ENCODE measurements at places on chromosomes 5 and 9.

GRCh38 chr5:154291917-154292316 lies 101.4 kb downstream of the GALNT10 start:
- DNase-seq, result no peak

DNA sequence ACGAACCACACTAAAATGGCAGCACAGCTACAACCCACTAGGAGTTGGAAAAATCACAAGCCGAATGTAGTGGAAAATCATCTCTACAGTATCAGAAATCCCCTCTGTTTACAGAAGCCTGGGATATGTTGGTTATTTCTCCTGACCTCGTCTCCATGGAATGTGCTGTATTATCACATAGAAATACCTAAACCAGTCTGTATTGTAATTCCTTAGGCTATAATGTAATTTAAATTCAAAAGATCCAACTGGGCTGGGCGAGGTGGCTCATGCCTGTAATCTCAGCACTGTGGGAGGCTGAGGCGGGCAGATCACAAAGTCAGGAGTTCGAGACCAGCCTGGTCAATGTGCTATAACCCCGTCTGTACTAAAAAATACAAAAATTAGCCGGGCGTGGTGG lies 244.8 kb upstream of the MPDZ start:
- peak; percentile 30 for DNase-seq

DNA sequence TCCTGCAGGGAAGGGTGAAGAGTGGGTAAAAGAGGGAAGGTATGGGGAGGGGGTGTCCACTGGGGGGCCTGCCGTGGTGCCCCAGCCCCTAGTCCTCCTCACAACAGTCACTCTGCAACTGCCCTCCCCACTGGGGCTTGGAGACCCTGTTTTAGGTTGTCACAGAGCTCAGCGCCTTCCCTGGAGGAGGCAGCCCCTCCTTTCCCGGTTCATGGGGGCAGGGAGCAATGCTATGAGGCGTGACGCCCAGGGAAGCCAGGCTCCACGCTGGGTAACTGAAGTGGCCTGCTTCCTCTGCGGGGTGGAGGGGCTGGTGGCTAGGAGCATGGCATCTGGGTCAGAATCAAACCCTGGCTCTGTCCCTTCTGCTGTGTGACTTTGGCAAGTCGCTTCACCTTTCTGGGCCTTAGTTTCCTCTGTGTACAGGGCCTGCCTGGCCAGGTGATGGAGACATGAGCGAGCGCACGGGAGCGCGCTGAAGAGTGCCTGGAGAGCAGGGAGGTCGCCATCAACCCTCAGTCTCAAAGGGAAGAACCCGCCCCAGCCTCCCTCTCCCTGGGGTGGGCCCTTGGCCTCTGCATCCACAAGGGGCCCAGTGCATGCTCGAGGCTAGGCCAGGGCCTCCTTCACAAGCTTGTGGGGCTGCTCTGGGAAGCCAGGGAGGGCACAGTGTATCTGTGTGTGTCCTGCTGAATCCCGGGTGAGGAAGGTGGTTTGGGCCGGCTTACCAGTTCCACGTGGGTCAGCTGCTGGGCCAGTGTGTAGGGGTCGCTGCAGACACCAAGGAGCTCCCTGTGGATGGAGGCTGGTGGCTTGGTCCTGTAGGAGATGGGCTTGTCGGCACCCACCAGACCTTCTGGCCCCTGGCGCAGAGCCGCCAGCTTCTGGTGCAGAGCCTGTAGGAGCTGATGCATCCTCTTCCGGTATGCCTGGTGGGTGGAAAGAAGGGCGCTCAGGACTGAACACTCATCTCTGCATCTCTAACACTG lies 56.4 kb upstream of the RNF130 start:
- DNase-seq, result no peak

GRCh38 chr5:33381243-33381642 lies 59.5 kb upstream of the TARS1 start:
- DNase-seq, result no peak

- DNase-seq, result no peak
Observed at GRCh38 chr5:85538362-85538761, 1079.4 kb upstream of the COX7C start.

- DNase-seq, result peak; percentile 62
Observed at GRCh38 chr9:19117039-19117716, 10.1 kb downstream of the PLIN2 start.

DNA sequence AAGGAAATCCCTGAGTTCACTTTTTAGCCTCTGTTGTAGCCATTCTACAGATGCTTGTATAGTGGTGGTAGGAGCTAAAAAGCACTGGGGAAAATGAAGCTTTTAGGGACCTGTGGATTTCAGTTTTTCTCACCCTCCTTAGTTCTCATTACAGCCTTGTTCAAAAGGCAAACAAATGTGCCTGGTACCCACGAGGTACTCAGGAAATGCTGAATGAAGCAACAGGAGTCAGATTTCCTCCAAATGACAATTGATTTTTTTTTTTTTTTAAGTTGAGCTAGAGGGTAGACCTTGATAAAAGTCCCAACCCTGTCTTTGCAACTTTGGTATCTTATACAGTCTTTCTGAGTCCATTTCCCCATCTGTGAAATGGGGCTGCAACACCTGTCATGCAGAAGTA lies 21.3 kb upstream of the TMOD1 start:
- DNase-seq, result no peak

GRCh38 chr5:66143473-66144073 lies 527 bp upstream of the SREK1 start:
- peak; percentile 6 for DNase-seq

- peak; percentile 83 for DNase-seq
Observed at GRCh38 chr5:68287976-68288706, 72.6 kb downstream of the PIK3R1 start.

DNA sequence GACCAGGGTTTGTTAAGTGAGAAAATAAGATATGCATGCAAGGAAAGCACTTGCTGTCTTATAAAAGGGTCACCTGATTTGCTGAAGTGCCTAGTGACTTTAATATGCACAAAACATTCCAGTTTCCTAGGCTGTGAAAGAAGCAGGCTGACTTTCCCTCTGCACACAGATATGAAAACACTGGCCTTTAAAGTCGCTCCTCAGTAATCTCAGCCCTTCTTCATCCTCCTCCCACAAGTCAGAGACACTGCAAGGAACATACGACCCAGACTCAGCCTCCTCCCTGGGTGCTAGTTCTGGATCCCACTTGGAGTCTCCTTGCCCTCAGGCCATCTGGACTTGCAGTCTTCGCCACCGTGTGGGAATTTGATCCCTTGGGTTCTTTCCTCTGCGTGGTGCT lies 166.1 kb downstream of the CFAP90 start:
- no peak for DNase-seq

DNA sequence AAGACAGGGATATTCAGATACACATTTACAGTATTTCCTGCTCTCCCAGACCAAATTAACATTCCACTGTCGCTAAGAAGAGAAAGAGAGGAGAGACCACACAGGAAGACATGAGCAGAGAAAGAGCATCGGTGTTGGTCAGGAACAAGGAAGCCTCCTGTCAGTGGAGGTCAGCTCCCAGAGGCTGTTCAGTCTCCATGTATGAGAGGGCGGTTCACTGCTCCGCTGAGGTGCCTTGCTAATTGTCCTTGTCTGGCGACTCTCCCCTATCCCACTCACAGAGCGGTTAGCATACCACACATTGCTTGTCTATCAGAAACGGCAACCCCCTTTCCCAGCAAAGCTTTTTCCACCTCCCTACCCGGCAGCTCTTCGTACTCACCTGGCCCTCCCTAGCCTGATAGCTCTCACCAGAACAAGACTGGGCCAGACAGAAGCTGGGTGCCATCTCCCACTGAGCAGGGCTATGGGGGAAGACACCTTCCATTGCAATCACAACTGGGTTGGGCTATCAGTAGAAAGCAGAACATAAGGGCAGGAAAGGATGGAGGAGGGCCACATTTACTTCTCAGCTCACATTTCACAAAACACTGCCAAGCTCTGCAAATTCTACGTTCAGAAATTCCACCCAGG lies 58.6 kb upstream of the LMNB1 start:
- peak; percentile 40 for DNase-seq

GRCh38 chr5:154892369-154892771 lies 33.9 kb downstream of the CNOT8 start:
- DNase-seq, result no peak

- peak; percentile 48 for DNase-seq
Observed at GRCh38 chr9:20884985-20885593, 146.4 kb downstream of the HACD4 start.

- DNase-seq, result peak; percentile 92
Observed at GRCh38 chr5:154757814-154758406, 2.7 kb downstream of the LARP1 start.

- DNase-seq, result no peak
Observed at GRCh38 chr5:14362491-14362890, 219.1 kb upstream of the OTULINL start.

DNA sequence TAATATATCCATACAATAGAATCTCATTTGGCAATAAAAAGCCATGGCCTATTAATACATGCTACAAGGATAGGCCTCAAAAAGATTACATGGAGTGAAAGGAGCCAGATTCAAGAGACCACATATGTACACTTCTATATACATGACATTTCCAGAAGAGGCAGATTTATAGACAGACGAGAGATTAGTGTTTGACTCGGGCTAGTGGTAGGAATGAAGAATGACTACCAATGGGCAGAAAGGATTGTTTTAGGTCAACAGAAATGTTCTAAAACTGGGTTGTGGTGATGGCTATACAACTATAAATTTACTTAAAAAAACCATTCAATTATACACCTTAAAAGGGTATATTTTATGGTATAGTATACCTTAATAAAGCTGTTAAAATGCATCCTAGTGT lies 41.9 kb downstream of the SETX start:
- DNase-seq, result no peak

- peak; percentile 25 for DNase-seq
Observed at GRCh38 chr5:181160152-181160754, 12.9 kb downstream of the OR2V2 start.

GRCh38 chr9:103798620-103799019 lies 295.5 kb upstream of the SMC2 start:
- DNase-seq, result peak; percentile 87

- DNase-seq, result no peak
Observed at GRCh38 chr9:136178061-136178772, 26.7 kb downstream of the LHX3 start.

DNA sequence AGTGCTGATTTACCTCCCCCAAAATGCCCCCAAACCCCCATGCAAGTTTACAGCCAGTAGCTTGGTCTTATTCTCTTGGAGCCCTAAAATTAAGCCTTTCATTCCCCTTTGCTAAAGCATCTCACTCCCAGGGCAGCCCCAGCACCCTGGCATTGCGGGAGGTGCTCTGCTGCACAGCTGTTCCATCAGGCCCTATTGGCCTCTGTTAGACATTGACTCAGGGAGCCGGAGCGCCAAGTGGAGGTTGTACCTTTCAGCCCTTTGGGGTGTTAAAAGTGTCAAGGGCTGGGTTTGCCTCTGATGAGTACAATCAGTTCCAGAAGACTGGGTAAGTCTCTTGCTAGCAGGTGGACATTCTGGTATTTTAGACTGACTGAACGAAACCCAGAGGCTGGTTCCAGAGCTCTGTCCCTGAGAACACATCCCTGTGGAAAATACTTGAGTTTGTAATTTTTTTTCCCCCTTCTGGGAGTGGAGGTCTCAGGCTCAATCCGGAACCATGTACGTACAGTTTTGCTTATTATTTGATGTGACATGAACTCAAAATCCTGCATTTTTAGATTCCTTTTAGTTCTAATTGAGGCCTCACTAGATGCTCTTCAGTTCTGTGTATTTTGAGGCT lies 102.4 kb downstream of the UBE2R2 start:
- no peak for DNase-seq

DNA sequence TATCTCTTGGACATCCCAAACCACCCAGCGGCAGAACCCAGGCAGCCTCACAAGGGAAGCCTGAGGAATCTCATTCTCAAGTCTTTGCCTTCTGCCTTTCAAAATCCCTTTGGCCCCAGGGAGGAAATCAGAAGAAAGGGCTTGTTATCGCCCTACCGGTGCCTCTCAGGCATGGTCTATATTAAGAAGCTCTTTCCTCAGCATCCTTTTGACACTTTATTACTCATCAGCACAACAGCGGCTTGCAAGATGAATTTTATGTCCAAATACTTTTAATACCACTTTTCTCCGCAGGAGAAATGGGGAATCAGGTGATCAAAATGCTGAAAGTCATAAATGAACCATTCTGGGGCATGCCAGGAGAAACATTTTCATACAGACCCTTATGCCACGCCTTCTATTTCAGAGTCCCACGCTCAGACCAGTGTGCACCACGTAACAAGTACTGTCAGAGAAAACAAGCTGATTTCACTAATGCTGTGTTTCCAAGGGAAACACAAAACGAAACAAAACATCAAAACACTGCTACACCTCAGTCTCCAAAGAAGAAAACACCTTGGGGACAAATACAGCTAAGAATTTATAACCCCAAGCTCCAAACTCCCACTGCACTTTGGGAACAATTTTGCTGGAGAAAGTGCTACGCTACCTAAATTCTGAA lies 30.0 kb downstream of the RAPGEF1 start:
- DNase-seq, result no peak

DNA sequence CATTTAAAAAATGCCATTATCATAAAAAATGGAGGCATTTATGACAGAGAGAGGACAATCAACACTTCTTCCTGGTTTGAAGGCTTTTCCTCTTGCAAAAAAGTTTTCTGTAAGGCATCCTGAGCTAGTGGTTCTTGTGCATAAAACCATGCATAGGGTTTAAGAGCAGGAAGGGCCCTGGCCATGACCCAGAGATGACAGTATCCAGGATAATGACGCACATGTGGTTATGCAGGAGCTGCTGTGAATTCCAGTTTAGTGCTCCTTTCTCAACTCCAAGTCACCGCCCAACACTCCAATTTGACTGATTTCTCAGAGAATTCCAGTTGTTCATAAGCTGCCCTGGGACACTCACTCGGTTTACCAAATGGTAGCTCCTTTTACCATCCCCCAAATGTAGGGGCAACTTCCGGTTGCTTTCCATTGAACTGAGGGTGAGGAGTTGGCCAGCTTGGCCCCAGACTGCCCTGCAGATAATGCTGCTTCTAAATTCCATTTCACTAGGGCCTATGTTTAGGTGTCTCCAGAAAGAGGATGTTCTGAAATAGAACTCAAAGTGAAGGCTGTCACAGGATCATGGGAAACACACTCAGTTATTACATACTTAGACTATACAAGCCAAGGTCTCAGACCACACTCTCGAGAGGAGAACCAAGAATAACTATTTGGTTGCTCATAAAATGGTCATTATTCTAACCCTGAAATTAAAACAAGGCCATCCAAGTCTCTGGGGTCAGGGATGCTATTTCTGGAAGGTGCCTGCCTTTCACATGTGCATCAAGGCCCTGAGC lies 179.1 kb downstream of the SLIT3 start:
- DNase-seq, result no peak

- DNase-seq, result peak; percentile 18
Observed at GRCh38 chr9:74770508-74771261, 117.0 kb downstream of the TRPM6 start.

GRCh38 chr5:142831009-142831383 lies 60.8 kb downstream of the ARHGAP26 start:
- no peak for DNase-seq

DNA sequence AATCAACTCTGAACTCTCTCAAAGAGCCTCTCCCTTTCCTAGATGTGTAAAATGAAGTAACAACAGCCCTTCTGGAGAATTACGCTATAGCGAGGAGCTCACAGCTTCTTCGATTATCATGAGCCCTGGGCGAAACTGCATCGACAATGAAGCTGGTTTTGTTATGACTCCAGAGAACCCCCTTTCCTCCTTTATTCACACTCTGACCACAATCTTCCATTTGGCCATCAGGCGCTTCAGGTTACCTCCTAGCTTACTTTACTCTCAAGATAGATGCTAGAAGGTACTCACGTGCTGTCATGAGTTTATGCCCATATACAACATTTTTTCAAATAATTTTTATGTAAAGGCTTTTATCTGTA lies 362.7 kb upstream of the RFX3 start:
- no peak for DNase-seq

All from kidney tubule cell (primary cell).